ENCODE measurements at places on chromosomes 5 and 9.

- DNase-seq, result no peak
These were observed 488.0 kb upstream of the CTNND2 start for GRCh38 chr5:12392246-12392645.

- no peak for DNase-seq
These were observed 5.5 kb upstream of the SET start for GRCh38 chr9:128683340-128684064.

GRCh38 chr9:94746541-94747370 is 20.3 kb downstream of the AOPEP start:
- DNase-seq, result no peak

DNA sequence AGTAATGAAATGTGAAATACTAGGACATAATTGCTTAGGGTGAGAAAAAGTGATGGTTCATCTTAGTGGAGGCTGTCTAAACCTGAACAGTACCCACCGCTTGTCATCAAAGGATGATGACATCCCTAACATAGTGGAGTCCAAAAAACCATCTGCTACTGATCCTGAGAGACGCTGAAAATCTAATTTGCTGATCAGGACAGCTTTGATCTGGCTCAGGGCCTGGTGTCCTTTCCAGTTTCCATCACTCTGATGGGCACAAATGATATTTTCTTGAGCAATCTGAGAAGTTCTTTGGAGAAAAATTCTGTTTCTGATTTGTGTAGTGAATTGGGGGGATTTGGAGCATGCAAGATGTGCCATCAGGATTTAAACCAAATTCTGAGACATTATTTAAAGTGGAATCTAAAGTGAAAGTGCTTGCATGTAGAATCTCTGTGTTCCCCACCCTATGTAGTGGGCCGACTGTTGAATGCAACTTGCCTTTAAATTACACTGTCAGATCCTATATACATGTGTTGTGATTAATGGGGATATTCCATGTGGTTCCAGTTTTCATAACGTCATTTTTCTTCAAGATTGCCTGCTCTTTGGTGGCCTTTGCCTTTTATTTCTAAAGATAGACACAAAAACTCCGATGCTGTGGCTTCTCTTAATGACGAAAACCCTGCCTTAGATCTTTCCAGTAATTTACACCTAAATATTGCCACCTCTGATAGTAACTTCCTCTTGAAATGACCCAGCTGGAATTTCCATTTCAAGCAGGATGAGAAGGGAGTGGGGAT is 213.2 kb downstream of the PCSK5 start:
- DNase-seq, result no peak

GRCh38 chr5:112412346-112412745 is 6.7 kb downstream of the EPB41L4A start:
- DNase-seq, result no peak

DNA sequence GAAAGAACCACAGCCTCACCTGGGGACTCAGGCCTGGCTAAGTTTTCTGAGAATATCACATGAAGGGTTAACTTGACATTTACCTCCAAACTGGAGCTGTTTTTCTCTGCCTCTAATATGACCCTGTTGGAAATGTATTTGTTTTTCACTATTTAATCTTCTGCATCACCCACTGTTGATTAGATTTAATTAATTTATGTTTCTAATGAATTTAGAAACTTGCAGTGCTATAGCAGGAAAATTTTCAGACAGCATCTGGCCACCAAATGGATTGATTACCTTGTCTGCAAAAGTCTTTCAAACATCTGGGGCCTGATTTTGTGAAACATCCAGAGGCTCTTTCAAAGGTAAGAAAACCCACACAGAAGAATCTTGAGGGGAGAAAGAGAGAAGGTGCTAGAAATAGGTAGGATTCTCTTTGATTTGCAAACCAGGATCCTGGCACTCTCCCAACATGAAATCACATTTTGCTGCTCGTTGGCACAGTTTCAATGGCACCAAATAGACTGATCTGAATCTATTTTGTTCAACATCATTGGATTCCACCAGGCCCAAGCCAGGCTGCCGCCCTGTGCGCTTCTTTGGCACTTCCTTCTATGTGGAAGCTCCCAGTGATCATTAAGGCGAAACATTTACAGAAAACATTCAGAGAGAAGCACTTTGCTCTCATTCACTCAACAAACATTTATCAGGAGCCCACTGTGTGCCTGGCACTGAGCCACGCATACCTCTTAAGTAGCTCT is 157.3 kb downstream of the PPP2R2B start:
- no peak for DNase-seq

GRCh38 chr5:112308608-112309007 is 110.5 kb downstream of the EPB41L4A start:
- DNase-seq, result no peak

All from T-cell (primary cell).